ENCODE measurements at places on chromosomes 7 and 10.

GRCh38 chr7:148954766-148955165, 70.7 kb upstream of the EZH2 start:
- no peak for DNase-seq

DNA sequence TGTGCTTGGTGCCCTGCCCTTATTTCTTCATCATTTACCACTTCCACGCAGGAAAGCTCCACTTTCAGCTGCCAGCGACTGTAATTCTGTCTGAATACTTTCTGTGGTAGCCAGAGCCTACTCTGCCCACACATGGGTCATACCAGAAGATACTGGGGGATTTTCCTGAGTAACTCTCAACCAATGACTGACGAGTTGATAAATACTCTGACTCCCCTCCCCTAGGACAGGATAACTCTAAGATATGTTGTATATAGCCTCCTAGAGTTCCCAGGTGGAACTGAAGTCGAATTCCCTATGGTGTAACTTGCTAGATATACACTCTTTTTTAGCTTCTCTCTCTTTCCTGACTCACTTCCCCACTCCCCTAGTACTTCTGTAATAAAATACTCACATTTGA, 29.8 kb downstream of the SEM1 start:
- DNase-seq: no peak

- DNase-seq: no peak
Measured at GRCh38 chr7:139051655-139052054, 15.8 kb upstream of the ZC3HAV1L start.

DNA sequence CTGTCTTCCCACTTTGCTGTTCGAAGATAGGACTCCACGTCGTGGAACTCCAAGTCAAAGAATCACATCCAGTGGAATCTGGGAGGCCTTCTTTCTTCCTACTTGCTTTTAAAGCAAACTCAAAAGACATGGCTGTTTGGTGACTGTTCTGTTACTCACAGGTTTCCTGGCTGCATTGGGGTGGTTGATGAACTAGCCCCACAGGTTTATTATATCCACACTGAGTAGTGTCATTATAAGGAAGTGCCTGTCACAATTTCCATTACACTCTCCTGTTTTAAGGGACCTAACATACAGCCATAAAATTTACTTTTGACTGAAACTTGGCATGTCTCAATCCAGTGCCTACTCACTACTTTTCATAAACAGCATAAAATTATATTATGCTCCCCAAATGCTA, 287.3 kb upstream of the SP4 start:
- DNase-seq: no peak

DNA sequence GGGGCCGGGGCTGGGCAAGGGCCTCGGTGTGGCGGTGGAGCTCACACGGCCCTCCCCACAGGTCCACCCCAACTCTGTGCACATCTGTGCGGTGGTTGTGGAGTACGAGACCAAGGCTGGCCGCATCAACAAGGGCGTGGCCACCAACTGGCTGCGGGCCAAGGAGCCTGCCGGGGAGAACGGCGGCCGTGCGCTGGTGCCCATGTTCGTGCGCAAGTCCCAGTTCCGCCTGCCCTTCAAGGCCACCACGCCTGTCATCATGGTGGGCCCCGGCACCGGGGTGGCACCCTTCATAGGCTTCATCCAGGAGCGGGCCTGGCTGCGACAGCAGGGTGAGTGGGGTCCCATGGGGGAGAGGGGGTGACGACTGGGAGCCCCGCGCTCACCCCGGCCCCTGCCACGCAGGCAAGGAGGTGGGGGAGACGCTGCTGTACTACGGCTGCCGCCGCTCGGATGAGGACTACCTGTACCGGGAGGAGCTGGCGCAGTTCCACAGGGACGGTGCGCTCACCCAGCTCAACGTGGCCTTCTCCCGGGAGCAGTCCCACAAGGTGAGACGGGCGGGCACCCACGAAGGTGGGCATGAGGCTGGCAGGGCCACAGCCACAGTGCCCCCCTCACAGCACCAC, 8.8 kb downstream of the TMEM120A start:
- no peak for DNase-seq

DNA sequence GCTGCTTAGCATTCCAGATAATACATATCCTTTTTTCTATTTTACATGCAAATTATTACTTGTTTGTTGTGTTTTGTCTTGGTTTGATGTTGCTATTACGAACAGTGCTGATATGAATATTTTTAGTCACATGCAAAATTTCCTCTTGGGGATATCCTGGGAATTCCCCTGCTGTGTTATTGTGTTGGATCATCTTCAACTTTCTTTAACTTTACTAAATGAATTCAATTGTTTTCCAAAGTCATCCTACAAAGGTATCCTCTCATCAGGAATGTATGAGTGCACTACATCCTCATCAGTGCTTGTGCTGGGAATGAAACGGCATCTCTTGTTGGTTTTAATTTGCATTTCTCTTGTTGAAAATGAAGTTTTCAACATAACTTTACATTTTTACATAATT, 87.1 kb downstream of the AASS start:
- DNase-seq: no peak

- peak; percentile 74 for DNase-seq
Measured at GRCh38 chr7:1193593-1194424, 33.8 kb upstream of the ZFAND2A start.

DNA sequence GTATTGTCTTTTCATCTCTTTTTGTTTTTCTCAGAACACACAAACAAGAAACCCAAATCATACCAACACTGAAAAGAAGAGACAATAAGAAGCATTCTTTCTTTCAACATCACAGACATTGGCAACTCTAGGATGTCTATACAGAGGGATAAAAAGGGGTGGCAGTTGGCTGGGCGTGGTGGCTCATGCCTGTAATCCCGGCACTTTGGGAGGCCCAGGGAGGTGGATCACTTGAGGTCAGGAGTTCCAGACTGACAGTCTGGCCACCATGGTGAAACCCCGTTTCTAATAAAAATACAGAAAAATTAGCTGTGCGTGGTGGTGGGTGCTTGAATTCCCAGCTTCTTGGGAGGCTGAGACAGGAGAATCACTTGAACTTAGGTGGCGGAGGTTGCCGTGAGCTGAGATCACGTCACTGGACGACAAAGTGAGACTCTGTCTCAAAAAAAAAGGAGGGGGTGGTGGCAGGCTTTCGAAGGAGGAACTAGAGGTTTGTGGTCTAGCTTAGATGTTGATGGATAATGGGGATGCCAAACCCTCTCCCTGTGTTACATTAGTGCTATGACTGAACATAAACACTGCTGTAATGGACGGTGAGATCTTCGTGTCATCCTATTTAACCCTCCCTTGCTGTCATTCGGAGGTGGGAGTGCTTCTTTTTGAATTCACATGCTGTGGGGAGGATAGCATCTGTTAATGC, 9.4 kb downstream of the CNNM2 start:
- no peak for DNase-seq

DNA sequence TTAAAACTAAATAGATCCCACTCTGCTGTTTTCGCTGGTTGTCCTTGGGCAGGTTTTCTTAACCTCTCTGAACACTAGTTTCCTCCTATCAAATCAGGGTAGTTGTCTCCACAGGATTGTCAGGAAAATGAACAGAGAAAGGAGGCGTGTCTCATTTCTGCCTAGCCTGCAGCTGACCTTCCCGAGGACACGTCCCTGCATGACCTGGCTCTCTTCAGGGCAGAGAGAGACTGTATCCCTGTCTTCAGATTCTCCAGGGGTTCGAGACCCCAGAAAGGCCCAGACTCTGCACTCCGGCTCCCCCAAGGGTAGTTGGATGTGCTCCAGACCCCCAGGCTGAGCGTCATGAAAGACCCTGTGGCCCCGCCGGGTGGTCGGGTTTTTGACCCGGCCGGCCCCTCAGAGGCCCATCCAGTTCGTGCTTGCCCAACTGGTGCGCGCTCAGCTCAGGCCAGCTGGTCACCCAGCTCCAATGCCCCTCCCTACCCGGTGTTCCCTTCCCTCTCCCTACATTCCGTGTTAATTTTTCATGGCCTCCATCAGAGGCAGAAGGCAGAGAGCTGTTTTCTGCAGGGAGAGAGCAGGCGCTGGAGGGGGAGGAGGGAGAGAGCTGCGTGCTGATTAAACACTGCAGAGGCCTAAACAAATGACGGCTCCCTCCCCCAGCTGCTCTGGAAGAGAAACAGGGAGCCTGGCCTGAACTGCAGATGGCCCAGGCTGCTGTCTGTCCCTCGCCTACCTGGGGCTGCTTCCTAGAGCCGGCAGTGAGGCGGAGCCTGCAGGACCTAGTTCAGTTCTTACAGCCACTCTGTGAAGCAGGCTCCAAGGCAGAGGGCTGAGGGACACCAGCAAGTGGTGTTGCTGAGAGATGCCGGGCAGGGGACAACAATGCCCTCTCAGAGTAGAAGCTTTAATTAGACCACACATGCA, 86.2 kb upstream of the PPIF start:
- peak; percentile 72 for DNase-seq

- DNase-seq: no peak
Measured at GRCh38 chr7:121099572-121099971, 111.1 kb downstream of the CPED1 start.

GRCh38 chr10:103692952-103693811, 162.2 kb downstream of the SH3PXD2A start:
- peak; percentile 75 for DNase-seq

- no peak for DNase-seq
Measured at GRCh38 chr10:132564690-132565089, 27.1 kb downstream of the INPP5A start.

DNA sequence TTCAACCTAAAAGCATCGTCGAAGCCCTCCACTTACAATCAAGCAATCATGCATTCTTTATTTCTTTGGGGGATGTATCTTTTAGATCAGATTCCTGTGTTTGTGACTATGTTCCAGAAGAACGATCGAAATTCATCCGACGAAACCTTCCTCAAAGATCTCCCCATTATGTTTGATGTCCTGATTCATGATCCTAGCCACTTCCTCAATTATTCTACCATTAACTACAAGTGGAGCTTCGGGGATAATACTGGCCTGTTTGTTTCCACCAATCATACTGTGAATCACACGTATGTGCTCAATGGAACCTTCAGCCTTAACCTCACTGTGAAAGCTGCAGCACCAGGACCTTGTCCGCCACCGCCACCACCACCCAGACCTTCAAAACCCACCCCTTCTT, 13.8 kb downstream of the GPNMB start:
- DNase-seq: no peak

- no peak for DNase-seq
Measured at GRCh38 chr7:123723913-123724312, 24.9 kb downstream of the WASL start.

DNA sequence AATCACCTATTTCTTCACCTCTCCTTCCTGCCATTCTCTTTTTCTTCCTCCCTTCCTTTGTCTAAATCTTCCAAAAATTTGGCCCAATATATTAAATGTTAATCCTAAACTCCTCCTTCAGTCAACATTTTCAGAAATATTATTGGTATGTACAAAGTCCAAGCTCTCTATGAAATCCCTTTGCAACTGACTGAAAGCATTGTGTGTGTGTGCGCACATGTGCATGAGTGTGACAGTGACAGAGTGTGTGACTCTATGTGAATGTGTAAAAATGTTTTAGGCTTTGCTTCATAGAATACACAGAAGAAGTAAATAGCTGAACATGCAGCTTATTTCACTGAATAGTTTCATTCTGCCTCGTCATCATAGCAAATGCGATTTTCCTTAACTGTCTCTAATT, 7.0 kb downstream of the GPAM start:
- no peak for DNase-seq

DNA sequence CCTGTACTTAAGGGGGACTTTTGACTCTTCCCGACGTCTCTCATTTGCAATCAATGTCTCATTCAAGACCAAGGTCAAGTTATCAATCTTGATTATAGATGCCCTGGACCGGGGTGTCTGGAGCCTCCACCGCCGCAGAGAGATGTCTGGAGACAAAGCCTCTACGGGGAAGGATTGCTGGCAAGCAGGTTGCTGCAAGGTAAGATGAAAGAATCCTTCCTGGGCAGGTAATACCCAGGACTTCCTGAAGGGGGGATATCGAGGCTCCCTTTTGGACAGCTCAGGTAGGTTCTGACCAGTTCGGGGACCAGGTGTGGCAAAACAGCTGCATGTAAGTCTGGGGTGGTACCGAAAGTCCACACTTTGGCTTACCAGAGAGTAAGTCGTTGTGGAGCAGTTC, 12.5 kb upstream of the CUX1 start:
- peak; percentile 74 for DNase-seq

DNA sequence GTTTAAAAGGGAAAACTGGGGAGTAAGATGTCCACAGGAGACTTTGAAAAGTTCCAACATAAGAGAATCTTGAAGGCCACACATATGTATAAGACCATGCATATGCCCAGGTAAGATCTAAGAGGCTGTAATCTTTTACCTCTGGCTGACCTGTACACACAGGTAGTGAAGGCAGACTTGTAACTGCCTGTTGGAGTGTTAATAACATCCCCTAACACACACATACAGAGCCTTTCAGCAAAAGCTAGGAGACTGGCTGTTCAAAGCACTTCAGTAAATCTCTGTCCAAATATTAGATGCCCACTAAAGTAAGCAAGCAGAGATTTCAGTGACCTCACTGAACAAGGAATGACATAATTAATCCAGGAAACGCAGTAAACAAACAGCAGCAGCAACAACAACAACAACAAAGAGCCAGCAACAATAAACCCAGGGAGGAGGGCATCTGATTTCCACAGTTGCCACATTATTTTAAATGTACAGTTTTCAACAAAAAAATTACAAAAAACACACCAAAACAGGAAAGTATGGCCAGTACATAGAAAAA, 15.0 kb downstream of the CYP51A1 start:
- DNase-seq: no peak

DNA sequence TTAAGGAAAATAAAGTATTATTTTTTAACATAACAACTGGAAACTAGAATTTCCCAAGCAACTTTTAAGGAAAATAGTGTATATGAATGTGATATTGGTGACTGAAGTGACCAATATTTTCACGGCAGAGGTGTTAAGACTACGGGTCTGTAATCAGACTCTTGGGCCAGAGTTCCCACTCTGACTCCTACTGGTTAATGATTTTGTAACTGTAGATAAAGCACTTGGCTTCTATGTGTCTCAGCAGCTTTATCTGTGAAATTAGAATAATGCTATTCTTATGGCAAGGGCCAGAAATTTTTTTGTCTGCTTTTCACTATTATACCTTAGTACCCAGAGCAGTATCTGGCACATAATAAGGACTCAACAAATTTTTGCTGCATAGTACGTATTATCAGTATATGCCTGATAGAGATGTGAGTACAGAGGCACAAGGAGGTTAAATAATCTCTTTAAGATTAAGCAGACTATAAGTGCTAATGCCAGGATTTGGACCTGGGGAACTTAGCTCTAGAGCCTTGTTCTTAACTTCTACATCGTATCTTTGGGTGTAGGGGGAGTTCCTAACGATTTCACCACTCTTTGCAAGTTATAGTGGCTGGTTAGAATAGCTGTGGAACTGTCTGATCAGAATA, 186.1 kb upstream of the SLC26A5 start:
- no peak for DNase-seq

- DNase-seq: no peak
Measured at GRCh38 chr10:18190840-18191239, 50.6 kb downstream of the CACNB2 start.

DNA sequence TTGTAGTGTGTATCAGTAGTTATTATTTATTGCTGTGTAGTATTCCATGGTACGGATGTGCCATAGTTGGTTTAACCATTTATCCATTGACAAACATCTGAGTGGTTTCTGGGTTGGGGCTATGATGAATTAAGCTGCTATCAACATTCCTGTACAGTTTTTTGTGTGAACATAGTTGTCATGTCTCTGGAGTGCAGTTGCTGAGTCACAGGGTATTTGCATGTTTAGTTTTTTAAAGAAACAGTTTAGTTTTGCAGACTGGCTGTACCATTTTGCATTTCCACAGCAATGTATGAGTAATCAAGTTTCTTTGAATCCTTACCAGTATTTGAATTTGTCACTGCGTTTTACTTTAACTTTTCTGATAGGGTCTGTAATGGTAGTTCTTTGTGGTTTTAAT, 516.7 kb upstream of the CELF2 start:
- DNase-seq: no peak

All from iPS-NIHi11 (cell line).